ENCODE measurements at places on chromosomes 4 and X. TPM values are rescaled to one million over a fixed set of nuclear protein-coding genes. Genes with fewer than 3 reads are reported as not detected.

DNA sequence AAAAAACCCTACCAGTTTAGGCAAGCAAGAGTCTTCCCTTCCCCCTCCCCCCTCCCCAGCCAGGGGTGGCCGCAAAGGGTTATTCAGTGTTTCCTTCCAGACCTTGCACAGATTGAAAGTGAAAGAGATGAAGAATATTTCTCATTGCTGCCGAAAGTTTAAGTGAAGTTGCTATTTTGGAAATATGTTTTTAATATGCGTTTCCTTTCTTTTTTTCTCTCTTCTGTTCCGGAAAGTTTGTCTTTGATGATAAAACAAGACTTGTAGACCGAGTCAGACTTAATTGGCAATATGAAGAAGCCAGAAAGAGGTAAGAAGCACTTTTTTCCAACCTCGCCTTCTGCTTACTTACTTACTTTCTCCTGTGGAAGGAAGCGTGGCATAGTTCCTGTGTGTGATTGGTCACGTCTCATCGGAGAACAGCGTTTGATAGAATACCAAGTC is 58.5 kb upstream of the CLCN4 start:
- peaks cover 48% of the 10 kb centered on the region for H3K36me3 ChIP-seq

DNA sequence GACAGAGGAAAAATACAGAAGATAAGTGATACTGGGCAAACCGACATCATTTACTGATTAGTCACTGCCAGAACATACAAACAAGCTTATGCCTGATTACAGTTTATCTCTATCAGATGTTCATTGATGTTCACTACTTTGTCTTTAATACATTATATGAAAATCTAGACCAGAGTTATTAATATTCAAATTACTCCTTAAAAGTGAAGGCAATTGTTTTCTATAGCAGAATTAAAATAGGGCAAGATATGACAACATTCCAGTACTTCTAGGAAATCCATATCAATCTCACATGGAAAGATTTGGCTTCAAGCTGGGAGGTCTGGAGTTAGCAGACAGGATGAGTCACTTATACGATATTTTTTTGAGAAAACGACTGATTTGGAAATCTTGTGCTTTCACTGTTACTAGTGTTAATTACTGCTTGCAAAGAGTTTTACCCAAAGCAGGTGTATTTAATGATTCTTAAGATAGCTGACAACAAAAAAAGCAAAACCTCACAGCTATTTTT is 31.8 kb downstream of the HPGD start:
- H3K4me3 ChIP-seq, result no peak overlapping the region
- H3K36me3 ChIP-seq, result no peaks in the 10 kb centered on the region
- H3K4me1 ChIP-seq, result peaks cover 12% of the 10 kb centered on the region

GRCh38 chrX:68647156-68647957 is at the start of gene STARD8:
Gene STARD8 (plus strand): TSS chrX:68647666. CDS start chrX:68647883, 217 bp downstream.
- no peak within 1 kb of the TSS for H3K27ac ChIP-seq
- H3K36me3 ChIP-seq, result no peaks in the 10 kb centered on the region
- DNase-seq, result peak; percentile 54
- peaks cover 11% of the 10 kb centered on the region for H3K4me1 ChIP-seq
- peaks cover 11% of the 10 kb centered on the region for H3K27me3 ChIP-seq

PAGE3 gene
- not detected for total RNA-seq

All from WTC11 (cell line).